ENCODE measurements at places on chromosomes 16 and 17. TPM values are rescaled to one million over a fixed set of nuclear protein-coding genes. Genes with fewer than 3 reads are reported as not detected.
A peak's percentile ranks its signal among the peaks of the same experiment; 100 is the strongest.

CCDC200 gene
- 1.2 TPM for polyA plus RNA-seq

EPOP gene
- polyA plus RNA-seq = not detected

- DNase-seq = peak; percentile 22
Observed at GRCh38 chr17:76353004-76353598, 615 bp downstream of the PRPSAP1 start.

- DNase-seq = no peak
Observed at GRCh38 chr17:32302037-32302436, 36.4 kb downstream of the RHBDL3 start.

- no peak for DNase-seq
Observed at GRCh38 chr17:50386510-50386909, 10.8 kb downstream of the LRRC59 start.

DNA sequence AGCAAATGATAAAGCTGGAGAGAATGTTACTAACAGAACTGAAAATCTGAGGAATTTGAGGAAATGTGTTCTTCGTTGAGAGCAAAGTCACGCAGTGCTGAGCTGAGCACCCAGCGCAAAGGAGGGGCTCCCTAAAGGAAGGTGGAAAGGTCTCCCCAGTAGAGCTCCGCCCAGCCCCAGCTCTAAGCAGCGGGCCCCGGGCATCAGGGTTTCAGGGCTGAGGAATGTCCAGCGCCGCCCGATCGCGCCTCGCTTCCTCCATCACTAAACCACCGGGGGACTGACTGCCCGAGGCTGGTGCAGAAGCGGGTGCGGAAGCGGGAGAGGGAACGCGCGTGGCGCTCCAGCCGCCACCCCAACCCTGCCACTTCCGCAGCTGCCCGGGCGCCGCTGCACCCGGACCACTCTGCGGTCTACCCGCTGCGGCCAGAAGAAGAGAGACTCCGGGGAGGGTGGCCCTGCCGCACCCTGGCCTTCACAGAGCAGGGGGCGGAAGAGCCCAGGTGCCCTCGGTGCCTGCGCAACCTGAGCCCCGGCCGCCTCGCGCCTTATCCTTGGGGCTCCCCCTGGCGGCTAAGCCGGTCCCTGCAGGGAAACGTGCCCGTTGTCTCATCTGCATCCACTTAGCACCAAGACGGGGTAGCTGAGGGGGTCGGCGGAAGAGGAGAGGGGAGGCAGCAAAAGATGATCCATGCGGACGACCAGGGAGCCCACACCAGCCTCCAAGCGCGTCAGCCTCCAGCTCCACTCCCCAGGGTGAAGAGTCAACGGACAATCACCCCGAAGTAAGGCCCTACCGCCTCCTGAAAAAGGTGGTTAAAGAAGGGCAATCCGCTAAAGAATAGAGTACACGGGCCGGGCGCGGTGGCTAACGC, 12.4 kb upstream of the GUCY2D start:
- DNase-seq = peak; percentile 87

GRCh38 chr16:79644971-79645667, 44.6 kb upstream of the MAF start:
- no peak for DNase-seq

ATPAF2 gene
- 14.6 TPM for polyA plus RNA-seq

ERAL1 gene
- 43.5 TPM for polyA plus RNA-seq

GRCh38 chr16:58198022-58198683, at the start of gene CSNK2A2:
CSNK2A2 (minus strand) TSS chr16:58198106; CDS start chr16:58197736, 370 bp downstream.
- peak; percentile 51 for DNase-seq

NGFR gene
- polyA plus RNA-seq = 0.45 TPM

Measured in immature natural killer cell (primary cell).